ENCODE measurements at places on chromosomes 16 and 17.

DNA sequence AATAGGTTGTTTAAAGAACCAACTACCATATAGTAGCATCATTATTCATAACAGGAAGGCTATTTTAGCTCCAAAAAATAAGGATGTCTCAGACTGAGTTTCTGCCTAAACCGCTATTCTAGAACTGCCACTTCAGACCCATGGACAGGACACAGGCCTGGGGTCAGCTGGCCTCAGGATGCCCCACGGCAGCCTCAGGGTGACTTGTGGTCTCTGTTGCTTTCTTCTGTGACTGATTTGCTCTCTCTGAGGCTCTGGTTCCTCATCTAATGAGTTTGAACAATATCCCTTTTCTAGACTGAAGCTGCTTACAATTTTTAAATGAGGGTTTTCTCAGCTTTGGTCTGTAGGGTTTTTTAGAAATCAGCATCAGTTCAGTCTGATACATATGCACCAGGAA lies 31.8 kb upstream of the IRF8 start:
- DNase-seq = no peak

- DNase-seq = no peak
Observed at GRCh38 chr17:64133546-64134215, 3.7 kb upstream of the ERN1 start.

DNA sequence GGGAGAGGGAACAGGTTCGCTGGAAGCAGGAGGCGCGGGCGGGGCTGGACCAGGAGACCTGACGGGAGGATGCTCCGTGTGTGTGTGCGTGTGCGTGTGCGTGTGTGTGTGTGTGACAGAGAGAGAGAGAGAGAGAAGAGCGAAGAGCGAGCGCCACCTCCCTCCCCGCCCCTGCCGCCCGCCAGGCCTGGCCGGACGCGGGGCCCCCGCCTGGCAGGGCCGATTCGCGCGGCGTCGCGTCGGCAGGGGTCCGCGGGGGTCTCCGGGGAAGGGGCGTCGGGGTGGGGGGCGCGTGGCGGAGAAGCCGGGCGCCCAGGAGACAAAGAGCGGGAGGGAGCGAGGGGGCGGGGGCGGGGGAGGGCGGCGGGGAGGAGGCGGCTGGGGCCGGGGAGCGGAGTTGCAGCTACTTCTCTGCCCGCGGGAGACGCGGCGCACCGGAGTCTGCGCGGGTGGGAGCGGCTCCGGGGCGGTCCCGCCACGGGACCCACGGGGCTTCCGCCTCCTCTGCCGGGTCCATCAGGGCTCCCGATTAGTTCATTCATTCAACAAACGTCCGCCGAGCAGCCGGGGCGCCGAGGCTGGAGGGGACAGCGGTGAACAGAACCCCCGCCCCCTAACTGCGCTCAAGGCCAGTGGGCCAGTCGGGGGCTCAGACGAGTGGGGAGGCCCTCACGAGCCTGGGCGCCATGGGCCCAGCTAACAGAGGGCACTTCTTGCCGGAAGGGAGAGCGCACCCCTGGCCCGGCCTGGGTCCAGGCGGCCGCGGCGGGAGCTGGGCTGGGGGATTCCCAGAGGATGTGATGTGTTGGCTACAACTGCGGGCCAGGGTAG lies at the start of gene SAMD14:
Gene SAMD14 (minus strand): TSS at position 433 of the 831 bp plus-strand sequence. CDS start 5,201 bp downstream, outside the sequence.
- no peak for DNase-seq

- no peak for DNase-seq
Observed at GRCh38 chr17:18995220-18995619, 9.3 kb downstream of the FAM83G start.

GRCh38 chr16:48687421-48688038 lies 77.5 kb upstream of the N4BP1 start:
- no peak for DNase-seq

DNA sequence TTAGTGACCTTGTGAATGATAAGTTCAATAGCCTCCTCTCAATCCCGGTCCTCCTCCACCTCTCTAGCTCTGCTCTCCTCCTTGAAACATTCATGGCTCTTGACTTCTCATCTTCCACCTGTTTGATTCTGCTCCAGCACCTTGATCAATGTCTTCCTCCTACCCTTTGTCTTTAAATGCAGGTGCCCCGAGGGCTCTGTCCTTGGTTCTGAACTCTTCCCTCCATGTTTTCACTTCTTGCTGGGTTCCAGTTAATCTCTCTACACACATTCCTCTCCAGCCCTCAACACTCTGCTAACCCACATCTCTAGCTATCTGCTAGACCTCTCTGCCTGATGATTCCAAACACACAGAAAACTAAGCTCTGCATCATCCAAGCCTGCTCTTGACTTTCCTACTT lies 13.4 kb downstream of the CD300E start:
- no peak for DNase-seq

- no peak for DNase-seq
Observed at GRCh38 chr16:8959921-8960787, 3.6 kb downstream of the USP7 start.

DNA sequence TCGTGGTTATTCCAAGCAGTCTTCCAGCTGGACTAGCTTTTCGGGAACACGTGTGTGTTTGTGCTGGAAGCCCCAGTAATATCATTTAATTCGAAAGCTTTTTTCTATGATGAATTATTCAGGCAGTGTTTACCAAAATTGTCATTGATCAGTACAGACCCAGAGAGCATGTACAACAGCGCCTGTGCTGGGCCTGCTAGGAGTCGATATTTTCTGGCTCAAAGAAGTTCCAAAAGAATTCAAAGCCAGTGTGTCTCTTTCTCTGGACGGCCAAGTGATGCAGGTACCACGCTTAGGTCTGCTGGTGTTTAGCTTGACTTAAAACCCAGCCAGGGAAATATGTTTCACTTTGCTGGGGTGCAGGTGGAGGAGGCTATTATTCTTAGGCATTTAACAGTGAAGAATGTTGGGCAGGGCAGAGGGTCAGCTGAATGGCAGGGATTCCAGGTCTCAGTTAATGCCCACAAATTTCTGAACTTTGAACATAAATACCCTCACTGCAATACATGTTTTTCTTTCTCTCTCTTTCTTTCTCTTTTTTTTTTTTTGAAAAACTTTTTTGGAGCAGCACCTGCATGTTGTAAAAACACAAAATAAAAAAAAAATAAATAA lies 401.3 kb downstream of the WWOX start:
- DNase-seq = no peak

- DNase-seq = no peak
Observed at GRCh38 chr16:84511831-84512230, 7.4 kb upstream of the MEAK7 start.

DNA sequence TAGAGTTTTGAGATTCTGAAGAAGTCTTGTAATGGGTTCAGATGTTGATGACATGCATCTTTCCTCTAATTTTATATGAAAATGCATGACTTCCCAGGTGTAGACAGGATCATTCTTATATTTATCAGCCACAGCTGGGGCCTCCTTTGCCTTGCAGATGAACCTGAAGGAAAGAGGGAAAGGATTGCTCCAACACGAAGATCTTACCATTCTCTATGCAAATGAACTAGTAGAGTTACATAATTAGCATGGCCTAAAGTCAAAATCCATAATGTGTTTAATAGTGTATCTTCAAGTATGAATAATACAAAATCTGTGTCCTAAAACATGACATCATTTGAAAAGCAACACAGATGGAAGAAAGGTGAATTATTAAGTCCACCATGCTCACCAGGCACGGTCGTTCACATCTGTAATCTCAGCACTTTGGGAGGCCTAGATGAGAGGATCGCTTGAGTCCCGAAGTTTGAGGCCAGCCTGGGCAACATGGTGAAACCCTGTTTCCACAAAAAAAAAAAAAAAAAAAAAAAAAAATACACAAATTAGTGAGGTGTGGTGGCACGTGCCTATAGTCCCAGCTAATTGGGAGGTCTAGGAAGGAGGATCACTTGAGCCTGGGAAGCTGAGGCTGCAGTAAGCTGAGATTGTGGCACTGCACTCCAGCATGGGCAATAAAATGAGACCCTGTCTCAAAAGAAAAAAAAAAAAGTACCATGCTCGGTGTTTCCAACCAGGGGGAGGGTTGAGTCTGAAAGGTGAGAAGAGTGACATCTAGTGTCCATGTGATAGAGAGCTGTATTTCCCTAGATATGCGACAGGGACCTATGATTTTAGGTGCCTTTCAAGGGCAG lies 6.3 kb downstream of the VWA3A start:
- DNase-seq = no peak

GRCh38 chr16:14356064-14356463 lies 274.0 kb downstream of the PARN start:
- DNase-seq = no peak

DNA sequence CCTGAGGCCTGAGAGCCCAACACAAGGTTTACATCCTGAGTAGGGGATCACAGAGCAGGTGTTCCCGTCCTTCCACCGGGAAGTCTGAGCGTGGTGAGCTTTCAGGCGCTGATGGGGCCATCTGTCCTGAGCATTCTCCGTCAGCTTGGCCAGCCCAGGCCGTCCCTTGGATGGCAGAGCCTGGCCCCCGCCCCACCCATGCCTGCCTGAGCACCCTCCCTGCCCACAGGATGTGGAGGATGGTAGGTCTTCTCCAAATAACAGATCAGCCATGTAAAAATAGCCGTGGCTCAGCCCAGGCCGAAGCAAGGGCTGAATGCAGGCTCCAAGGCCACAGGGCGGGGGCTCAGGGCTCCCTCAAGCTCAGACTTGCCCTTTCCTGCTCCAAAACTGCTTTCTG lies 20.2 kb downstream of the SPNS2 start:
- no peak for DNase-seq

- DNase-seq = no peak
Observed at GRCh38 chr17:75488693-75489510, 26.4 kb downstream of the CASKIN2 start.

GRCh38 chr17:74877592-74878548 lies 5.1 kb upstream of the FDXR start:
- no peak for DNase-seq

GRCh38 chr16:73313950-73314349 lies 266.0 kb upstream of the ZFHX3 start:
- no peak for DNase-seq

GRCh38 chr17:8012996-8013640 lies 10.7 kb downstream of the GUCY2D start:
- no peak for DNase-seq

GRCh38 chr17:4858882-4859260 lies 25.7 kb downstream of the MINK1 start:
- no peak for DNase-seq

DNA sequence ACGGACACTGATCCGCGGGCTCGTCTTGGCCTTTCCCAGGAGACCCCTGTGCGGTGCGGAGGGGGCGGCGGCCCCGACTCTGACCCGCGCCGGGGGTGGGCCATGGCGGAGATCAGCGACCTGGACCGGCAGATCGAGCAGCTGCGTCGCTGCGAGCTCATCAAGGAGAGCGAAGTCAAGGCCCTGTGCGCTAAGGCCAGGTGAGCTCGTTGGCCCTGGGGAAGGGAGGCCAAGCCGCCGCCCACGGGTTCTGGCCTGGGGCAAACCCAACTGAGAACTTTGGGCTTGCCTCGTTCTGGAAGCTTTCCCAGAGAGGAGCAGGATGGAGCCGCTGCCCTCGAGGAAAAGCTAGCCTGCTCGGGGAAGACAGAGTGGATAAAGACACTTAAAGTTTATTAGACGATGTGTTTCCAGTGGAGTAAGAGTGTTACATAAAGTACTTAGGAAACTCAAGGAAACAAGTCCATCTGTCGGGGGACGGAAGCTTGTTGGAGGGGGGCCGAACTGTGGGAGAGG lies 540 bp downstream of the PPP4C start:
- DNase-seq = no peak

- no peak for DNase-seq
Observed at GRCh38 chr16:87831421-87832136, 37.7 kb downstream of the SLC7A5 start.

- no peak for DNase-seq
Observed at GRCh38 chr17:79667746-79668145, 56.9 kb upstream of the RBFOX3 start.

DNA sequence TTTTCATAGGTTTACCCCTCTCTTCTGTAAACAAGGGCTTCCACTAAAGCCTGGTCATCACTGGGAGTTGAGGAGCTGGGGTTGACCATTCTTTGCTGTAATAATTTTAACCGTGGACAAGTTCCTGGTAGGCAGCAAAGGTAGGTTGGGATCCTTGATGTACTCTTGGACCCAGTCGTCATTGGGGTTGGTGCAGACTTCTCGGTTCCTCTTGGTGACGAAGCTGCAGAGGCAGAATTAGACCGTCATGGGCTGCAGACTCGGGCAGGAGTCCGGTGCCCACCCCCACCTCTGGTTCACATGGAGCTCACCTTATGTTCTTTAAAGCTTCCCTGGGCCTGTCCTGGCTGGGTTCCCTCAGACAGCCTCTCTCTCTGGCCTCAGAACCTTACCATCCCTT lies 3.8 kb downstream of the CCL16 start:
- no peak for DNase-seq

- no peak for DNase-seq
Observed at GRCh38 chr16:72099377-72099818, 5.8 kb downstream of the DHX38 start.

GRCh38 chr16:67180166-67180565 lies 3.6 kb downstream of the MATCAP1 start:
- DNase-seq = no peak

GRCh38 chr16:28924399-28924761 lies 658 bp downstream of the RABEP2 start:
- no peak for DNase-seq

GRCh38 chr16:78310990-78311561 lies 211.6 kb downstream of the WWOX start:
- DNase-seq = no peak

- no peak for DNase-seq
Observed at GRCh38 chr16:11630046-11630767, 38.0 kb upstream of the SNN start.

- no peak for DNase-seq
Observed at GRCh38 chr17:27904114-27904513, 10.9 kb upstream of the LYRM9 start.

GRCh38 chr16:88938777-88939244 lies 38.2 kb downstream of the CBFA2T3 start:
- no peak for DNase-seq

- DNase-seq = no peak
Observed at GRCh38 chr17:13702266-13702665, 100.5 kb upstream of the HS3ST3A1 start.

DNA sequence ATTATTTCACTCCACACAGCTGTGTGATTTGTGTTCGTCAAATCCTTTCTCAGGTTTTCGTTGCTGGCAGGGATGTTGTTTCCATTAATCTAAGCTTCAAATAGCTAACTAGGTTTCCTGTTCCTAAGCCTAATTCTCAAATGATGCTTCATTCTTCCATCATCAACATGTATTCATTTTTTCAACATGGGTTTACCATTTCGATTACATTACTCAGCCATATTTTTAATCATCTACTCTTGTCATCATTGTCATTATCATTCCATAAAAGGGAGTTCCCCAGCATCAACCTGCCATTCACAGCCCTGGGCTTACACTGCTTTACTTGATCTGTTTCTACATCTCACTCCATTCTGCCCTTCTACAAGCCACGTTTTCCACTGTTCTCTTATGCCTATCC lies 33.3 kb upstream of the ANKFN1 start:
- no peak for DNase-seq

DNA sequence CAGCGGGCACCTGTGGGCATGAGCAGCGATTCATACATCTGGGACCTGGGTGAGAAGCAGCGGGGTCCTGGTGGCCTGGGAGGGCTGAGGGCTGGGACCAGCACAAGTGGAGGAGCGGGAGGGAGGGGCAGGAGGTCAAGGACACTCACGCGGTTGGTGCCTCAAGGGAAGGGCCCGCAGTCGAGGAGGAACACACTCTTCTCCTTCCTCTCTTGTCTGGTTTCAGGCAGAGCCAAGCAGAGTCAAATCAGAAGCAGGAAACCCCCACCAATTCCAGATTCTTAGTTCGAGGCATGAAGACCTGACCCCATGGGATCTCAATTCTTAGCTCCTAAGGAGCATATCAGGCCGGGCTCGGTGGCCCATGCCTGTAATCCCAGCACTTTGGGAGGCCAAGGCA lies 15.7 kb downstream of the DNAI2 start:
- no peak for DNase-seq

- no peak for DNase-seq
Observed at GRCh38 chr16:12719972-12720371, 83.7 kb downstream of the CPPED1 start.

Measured in cortex of kidney (tissue), 1 donor.